ENCODE measurements at places on chromosomes 3 and 15.

- DNase-seq: no peak
Observed at GRCh38 chr3:129770604-129771003, 122.9 kb downstream of the TMCC1 start.

- peak; percentile 88 for DNase-seq
Observed at GRCh38 chr3:194521510-194522260, 34.9 kb upstream of the ATP13A3 start.

DNA sequence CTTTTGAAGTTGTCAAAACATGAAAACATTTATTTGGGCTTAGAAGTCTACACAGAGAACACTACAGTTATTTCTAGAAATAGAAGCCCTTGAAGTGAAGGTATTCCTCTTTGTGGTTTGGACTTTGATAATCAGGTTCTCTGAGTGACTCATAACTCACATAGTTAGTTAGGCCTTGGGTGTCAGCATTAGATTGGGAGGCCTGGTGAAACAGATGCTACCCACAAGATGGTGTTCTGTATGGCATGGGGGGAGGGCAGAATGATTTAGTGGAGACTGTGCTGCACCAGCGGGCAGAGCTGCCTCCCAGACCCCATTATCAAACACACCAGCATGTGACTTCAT lies 108.9 kb upstream of the ETV5 start:
- no peak for DNase-seq

- DNase-seq: peak; percentile 69
Observed at GRCh38 chr3:172194702-172195406, 155.5 kb downstream of the FNDC3B start.

DNA sequence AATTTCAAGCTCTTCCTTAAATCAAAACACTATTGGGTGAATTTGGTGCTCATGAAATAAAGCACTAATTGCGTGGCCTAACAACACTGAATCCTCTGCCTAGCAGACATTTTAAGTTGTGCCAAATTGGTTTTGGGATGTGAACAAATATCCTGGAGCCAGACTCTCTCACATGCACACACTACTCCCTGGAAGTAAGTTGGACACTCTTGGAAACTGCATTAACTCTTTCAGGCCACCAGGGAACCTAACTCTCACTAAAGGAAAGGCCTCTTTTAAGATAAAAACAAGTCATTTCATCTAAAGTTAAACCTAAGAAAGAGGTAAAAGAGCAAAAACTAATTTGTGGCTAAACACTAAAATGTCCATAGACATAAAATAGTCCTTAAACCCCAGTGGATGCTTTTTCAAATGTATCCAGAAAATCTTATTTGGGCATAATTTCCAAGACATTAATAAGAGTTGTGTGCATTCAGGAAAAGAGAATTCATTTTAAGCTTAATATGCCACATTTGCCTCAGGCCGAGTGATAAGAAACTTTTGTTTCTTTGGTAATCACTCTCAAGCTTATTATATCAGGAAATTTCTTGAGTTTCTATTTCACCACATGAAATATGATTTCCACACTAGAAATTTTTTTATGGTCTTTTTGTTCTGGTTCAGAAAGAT lies 61.8 kb downstream of the ZBTB20 start:
- DNase-seq: peak; percentile 20

DNA sequence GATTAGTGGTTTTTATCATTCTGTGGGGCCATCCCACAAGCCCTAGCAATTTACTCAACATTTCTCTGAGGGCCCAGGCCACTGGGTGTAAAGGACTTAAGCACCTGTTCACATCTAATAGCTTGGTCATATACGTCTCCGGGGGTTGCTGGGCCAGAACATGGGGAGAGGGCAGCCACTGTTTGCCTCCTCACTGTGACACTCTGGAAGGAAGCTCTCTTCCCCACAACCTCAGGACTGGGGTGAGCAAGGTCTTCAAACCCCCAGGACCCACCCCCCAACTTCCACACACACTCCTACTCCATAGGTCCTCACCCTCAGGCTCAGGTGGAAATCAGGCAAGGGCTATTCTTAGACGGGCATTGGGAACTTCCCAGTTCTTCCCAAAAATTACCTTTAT lies 28.9 kb downstream of the C3orf20 start:
- no peak for DNase-seq

DNA sequence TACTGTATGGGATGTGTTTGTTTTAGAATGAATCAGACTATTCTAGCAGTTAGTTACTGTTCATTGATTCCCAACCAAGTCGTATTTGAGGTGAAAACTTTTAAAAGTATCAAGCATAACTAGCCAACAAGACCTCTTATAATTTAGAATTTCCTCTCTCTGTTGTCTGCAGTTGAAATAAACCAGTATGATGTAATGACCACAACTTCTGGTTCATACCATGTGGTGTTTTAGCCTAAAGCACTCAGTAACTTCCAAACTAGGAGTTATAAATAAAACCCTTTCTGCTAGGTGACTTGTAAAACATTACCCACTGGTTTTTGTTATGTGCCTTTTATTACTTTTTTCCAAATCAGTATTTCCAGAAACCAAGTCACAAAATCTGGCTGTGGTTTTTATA lies 19.8 kb upstream of the P2RY12 start:
- DNase-seq: peak; percentile 39

- DNase-seq: no peak
Observed at GRCh38 chr15:55260562-55261131, 29.0 kb downstream of the RAB27A start.
